ENCODE measurements at places on chromosomes 16 and 17.
A peak's percentile ranks its signal among the peaks of the same experiment; 100 is the strongest.

DNA sequence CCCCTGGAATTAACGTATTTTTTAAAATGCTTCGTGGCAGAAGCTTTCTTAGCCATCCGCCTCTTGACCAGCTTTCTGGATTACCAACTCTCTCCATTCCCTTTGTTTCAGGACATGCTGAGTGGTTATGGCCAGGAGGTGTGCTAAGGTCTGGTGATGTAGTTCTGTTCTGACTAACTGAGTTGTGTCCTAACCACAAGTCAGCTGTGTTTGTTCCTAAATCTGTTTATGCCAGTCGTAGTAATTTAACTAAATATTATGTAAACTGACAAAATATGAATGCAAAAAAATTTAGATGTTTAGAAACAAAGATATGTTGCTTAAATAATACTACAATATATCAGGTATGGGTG, 61.6 kb downstream of the MRTFB start:
- DNase-seq = no peak

- DNase-seq = no peak
Measured at GRCh38 chr17:28487881-28488532, 14.6 kb downstream of the SLC13A2 start.

DNA sequence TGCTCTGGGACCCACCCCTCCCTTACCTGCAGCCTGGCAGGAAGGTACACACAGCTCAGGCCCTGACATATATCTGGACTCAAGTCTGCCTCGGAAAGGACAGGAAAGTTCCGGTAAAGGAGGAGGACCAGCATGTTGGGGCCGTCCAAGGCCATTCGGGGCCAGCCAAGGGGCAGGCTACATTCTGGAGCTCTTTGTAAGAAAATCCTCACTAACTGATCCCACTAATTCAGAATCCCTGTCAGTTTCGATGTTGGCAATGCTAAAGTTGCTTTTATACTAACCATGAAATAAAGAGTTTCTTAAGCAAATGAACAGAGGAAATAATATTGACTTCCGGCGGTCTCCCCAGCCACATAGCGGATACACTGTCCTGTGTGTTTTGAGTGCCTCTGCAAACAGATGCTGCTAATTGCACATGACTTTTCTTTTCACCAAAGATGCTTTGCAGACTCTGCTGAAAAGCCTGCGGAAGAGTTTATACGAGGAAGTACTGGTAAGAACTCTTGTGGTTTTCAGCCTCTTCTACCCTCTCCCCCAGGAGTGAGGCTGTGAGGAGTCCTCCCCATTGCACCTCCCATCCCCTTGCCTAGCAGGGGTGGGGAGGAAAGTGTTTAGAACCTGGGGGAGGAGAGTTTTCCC, 54.8 kb downstream of the PLXDC1 start:
- no peak for DNase-seq

GRCh38 chr16:46975165-46975564, 1.7 kb upstream of the DNAJA2 start:
- no peak for DNase-seq

DNA sequence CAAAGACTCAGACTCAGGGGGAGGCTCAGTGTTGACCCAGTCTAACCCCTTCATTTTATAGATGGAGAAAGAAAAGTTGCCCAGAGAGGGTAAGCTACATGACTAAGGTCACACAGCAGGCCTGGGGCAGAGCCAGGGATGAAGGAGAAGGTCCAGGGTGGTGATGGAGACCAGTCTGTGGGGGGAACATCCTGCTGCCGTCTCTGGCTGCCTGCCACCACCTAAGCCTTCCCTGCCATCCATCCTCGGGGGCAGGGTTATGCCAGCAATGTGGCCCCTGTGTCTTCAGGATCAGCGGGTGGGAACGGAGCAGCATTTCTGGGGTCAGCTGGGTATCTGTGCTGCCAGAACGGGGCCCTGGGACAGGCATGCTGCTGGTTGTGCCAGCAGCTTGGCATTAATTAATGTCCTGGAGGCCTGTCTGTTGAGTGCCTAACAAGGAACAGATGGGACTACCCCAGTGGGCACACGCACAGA, 5.5 kb downstream of the DOK4 start:
- DNase-seq = no peak

GRCh38 chr16:47037746-47038458, 64.4 kb upstream of the DNAJA2 start:
- DNase-seq = peak; percentile 92

DNA sequence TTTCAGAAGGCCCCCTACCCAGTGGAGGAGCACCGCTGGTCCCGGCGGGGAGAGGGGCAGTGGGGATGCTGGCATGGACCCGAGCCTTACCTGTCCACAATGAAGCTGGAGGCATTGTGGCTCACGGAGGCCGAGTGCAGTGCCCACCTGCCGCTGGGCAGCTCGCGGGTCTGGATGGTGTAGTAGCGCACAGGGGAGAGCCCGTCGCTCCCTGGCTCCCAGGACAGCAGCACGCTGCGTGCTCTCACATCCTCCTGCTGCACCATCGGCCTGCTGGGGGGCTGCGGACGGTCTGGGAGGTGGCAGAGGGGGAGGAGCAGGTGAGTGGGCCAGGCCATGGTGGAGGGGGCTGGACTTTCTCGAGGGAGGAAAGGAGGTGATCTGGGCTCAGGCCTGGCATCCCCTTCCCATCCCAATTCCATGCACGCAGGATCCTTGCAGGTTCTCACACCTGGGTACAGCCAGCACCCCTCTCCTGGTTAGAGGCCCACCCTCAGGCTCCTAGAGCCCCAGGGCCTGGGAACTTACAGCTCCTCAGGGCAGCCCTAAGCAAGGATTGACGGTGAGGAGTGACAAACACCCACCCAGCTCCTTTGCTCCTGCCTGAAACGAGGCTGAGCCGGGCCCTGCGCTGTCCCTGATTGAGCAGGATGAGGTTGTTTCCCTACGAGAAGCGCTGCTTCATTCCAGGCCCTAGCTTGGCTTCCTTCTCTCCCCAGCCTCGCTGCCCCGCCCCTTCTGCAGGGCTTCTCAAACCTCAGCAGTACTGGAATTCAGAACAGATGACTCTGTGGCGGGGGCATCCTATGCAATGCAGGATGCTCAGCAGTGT, 76.2 kb upstream of the CDC42EP4 start:
- no peak for DNase-seq

DNA sequence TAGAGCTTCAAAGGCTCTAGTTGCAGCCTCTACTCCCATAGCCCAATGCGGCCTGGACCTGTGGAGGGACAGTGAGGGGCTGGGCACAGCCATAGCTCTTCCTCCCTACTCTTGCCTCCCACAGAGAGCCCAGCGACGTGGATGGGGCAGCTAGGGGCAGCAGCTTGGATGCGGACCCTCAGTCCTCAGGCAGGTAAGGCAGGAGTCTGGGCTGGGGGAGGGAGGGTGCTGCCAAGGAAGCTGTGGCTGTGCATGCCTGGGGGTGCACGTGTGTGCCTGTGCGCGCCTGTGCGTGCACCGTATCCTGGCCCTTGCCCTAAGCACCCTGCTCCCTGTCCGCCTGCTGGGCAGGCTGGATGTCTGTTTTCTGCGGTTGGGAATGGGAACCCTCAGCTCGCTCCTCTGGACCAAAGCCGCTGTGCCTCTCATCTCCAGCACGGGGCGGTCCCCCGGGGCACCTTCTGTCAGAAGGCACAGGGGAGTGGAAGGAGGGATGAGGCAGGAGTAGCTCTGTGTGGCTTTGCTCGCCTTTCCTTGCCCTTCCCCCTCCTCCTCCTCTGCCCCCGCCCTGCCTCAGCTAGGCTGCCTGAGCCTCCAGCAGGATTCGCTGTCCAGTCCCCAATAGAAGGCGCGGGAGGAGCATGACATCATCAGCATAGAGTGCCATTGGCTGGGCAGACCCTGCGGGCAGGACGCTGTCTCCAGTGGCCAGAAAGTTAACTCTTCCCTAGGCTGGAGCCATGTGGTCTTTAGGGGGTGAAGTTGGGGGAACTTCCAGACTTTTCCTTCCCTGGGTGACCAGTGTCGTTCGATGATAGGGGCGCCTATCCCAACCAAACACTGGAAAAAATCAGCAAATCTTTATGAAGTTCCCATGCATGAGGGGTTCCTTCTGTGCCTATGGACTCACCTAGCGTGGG, 797 bp downstream of the PRCD start:
- no peak for DNase-seq

- DNase-seq = no peak
Measured at GRCh38 chr17:8599351-8600011, 31.0 kb downstream of the MYH10 start.

DNA sequence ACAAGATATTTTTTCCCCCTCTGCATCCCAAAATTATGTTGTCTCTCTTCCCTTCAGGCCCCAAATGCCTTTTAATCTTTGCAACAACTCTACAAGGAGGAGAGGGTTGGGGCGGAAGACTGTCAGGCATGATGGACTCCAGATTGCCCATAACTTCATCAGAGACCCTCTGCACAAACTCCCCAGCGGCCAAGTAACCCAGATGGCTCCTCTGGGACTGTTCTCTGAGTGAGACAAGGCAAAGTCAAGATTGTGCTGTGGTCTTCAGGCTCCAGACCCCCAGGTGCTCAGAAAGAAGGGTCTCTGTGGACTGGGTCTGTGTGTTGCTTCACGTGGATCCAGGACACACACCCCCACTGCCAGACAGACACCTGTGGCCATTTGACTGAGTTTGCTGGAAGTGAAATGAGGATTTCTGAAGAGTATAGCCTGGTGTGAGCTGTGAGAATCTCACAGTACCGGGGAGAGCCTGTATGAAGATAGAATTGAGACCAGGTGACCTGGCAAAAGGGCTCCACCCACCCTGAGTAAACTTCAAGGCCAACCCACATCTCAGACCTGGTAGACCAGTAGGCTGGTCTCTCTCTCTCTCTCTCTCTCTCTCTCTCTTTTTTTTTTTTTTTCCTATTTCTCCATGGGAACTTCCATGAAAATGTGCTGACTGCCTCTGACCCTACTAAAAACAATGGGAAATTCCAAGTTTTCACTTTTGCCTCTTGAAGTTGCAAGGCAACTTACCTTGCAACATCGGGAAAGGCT, 354.1 kb downstream of the SOX9 start:
- no peak for DNase-seq

DNA sequence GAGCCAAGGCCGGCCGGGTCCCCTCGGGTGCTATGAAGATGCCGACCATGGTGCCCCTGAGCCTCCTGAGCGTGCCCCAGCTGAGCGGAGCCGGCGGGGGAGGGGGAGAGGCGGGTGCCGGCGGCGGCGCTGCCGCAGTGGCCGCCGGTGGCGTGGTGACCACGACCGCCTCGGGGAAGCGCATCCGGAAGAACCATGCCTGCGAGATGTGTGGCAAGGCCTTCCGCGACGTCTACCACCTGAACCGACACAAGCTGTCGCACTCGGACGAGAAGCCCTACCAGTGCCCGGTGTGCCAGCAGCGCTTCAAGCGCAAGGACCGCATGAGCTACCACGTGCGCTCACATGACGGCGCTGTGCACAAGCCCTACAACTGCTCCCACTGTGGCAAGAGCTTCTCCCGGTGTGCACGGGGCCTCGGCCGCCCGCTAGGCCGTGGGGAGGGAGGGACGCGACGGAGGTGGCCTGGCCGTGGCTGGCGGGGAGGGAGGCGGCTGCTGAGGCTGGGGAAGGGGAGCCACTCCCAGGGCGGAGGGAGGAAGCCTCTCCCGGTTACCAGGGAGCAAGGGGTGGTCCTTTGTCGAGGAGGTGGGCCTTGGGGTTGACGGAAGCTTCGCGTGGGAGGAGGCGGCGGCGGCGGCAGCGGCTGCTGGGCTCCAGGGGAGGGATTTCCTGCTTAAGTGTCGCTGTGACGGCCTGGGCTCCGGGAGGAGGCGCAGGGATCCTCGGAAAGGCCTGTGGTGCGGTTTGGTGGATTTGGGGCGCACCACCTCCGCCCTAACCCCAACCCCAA, 1.3 kb downstream of the MAZ start:
- peak; percentile 79 for DNase-seq

DNA sequence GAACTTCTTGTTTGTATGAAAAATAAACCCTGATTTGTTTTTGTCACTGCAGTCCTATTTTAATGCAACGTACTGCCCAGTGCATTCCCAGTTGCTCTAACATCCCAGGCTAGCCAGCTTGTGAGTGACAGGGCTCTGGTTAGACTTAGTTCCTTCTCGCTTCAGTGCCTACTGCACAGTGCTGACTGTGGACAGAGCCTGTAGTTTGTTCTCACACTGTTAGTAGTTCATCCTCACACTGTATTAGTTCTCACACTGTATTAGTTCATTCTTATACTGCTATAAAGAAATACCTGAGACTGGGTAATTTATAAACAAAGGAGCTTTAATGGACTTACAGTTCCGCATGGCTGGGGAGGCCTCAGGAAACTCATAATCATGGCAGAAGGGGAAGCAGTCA, 116.6 kb upstream of the SALL1 start:
- DNase-seq = no peak

- no peak for DNase-seq
Measured at GRCh38 chr16:87311387-87311786, 5.8 kb downstream of the C16orf95 start.

Data from activated CD4-positive, alpha-beta T cell treated with anti-CD3 and anti-CD28 coated beads for 24 hours (primary cell).